ENCODE measurements at places on chromosomes 7 and 10. TPM values are rescaled to one million over a fixed set of nuclear protein-coding genes. Genes with fewer than 3 reads are reported as not detected.

The VWDE gene
- total RNA-seq, result 0.07 TPM

The ERLIN1 gene
- 84.4 TPM for total RNA-seq

The NKX1-2 gene
- not detected for total RNA-seq

The MRLN gene
- total RNA-seq, result not detected

The FRMD4A gene
- 80.0 TPM for total RNA-seq

The DNAH11 gene
- 1.3 TPM for total RNA-seq

The NAT16 gene
- not detected for total RNA-seq

DNA sequence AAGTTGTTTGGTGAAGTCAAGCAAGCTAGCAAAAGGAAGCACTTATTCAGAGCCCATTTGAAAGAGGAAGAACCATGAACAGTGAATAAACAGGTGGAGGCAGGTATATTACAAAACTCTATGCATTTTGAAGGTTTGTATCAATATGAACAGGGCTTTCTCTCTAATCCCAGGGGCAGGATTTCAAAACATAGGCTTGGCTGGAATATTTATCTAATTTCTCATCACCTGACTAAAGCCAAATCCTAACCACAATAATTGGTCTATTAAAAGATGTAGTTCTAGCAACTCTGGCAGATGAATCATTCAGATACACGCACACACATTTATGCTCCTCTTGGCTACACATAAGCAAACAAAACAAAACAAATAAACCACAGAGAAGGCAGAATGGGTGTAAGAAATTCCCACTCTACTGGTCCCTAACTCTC lies 554.4 kb downstream of the INHBA start:
- no peak for DNase-seq

DNA sequence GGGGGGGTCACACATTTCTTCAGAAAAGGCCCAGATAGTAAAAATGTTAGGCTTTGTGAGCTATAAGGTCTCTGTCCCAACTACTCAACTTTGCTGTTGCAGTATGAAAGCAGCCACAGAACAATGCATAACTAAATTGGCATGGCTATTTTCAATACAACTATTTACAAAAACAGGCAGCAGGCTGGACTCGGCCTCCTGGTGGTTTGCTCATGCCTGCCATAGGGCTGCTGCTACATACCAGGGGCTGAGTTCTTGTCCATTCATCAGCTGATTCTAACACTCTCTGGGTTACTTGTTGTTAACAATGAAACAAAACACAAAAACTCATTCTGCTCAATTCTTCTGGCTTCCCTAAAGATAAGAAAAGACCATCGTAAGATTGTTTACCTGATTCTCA lies 109.4 kb upstream of the ADAM12 start:
- no peak for DNase-seq

DNA sequence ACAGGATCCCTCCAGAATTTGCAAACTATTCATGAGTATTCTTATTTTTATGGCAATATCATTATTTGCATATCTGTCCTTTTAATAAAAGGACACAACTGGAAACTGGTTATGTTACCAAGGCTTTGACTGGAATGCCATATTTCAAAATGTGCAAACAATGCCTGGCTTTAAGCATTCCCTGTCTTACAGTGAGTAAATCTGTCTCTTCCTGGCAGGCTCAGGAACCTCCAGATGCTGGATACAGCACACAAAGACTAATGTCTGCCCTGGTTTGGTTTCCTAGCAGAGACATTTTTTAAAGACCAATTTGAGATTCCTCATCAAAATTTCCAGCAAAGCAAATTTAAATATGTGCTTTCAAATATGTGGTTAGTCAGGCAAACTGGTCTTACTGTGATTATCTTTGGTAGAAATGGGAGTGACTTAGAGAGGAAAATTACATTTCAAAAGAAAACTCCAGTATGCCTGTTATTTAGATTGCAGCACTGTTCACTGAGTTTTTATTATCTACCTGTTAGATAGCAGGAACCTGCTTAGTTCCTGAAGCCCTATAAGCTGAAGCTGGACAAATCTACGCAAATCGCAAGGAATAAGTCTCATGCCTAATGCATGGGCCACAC lies 31.3 kb downstream of the RNF216 start:
- DNase-seq, result no peak

DNA sequence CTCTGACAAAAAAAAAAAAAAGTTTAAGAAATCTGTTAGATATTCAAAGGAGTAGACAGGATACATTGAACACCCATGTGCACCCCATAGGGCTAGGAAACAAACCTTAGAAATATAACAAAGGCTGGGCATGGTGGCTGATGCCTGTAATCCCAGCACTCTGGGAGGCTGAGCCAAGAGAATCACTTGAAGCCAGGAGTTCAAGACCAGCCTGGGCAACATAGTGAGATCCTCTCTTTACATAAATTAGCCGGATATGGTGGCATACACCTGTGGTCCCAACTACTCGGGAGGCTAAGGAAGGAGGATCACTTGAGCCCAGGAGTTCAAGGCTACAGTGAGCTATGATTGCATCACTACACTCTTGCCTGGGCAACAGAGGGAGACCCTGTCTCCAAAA lies 15.3 kb downstream of the CLIP2 start:
- no peak for DNase-seq

DNA sequence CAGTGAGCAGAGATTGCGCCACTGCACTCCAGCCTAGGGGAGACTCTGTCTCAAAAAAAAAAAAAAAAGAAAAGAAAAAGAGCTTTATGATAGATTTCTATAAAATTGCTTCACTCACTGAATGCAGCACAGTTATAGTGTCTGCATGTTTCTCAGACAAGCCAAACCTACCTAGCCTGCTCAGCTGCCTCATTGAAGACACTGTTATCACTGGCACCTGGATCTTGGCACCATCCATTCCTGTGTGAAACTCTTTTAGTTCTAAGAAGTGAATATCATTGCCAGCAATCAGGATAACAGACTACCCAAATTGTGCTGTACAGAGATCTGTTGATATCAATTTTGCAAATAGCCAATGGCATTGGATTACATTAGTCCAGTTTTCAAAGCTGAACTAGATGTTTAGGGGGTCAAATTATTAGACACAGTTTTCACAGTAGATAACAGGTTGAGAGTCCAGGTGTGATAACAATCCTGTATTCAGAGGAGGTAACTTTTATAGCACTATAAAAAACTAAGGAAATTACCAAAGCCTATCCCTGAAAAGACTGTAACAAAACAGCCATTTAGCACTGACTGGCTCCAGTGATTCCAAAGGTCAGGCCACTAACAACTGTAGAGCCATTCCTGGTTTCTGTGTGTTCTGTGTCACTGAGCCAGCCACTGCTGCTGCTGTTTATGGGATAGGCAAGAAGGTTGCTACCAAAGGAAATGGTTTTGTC lies 17.1 kb downstream of the PDSS1 start:
- DNase-seq, result no peak

DNA sequence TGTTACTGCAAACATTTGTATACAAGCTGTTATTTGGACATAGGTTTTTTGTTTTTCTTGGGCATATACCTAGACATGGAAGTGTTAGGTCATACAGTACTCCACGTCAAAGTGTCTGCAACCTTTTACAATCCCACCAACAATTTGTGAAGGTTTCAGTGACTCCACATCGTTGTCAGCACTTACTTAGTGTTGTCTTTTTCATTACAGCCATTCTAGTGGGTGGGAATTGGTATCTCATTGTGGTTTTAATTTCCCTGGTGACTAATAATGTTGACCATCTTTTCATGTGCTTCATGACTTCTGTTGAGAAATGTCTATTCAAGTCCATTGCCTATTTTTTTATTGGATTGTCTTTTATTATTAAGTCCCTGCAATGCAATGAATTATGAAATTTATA lies 95.0 kb downstream of the UBE3C start:
- DNase-seq, result no peak

DNA sequence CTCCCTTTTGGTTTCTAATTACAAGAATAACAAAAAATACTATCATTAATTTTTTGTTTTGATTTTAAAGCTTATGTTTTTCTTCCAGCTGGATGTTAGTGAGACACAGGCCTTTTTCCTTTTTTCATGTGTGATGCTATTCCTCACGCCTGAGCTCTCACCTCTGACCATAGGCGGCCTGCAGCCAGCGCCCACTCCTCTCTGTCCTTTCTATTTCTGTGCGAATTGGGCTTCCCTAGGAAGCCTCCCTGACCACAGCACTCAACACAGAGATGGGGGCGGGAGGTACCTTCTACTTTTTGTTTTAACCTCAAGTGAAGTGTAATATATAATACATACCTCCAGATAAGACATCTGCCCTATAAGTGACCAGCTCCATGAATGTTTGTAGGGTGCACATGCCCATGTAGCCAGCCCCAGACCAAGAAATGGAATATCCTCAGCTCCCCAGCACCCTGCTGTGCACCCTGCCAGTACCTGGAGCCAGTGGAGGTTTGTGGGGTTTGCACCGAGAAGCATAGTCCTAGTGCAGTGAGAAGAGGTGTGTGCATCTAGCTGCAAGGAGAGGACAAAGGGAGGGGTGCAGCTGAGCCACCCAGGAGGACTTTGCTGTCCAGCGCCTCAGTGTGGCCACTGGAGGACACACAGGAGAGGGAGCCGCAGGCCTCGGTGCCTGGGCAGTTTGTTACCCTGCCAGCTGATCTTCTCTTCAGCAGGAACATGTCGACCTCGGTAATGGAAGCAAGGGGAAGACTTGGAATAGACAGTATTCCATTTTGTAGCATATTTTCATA lies 38.5 kb downstream of the BNIP3 start:
- no peak for DNase-seq

DNA sequence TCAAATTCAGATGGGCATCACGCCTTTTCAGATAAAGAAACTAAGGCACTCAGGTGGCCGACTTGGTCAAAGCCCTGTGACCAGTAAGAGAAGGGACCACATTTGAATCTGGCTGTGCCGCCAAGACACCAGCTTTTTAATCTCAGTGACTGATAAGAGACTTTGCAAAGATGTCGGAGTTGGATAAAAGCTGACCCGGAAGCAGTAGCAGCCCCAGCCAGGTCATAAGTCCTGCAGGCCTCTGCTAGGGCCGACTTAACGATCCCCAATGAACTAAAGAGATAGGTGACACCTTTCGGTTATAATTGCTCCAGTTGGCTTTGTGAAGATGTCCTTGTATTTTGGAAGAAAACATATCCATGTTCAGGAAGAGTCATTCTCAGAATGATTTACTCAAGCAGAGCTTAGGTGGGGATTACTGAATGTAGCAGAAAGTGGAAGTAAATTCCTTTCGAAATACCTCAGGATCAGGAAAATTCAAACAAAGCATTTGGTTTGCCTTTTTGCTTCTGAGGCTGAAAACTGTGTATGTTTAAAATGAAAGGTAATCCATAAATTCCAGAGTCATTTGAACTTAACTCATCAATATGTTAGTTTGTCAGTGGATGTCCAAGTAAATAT lies 164.2 kb upstream of the PITRM1 start:
- no peak for DNase-seq

GRCh38 chr7:76272851-76273497 lies 29.5 kb upstream of the HSPB1 start:
- DNase-seq, result no peak

DNA sequence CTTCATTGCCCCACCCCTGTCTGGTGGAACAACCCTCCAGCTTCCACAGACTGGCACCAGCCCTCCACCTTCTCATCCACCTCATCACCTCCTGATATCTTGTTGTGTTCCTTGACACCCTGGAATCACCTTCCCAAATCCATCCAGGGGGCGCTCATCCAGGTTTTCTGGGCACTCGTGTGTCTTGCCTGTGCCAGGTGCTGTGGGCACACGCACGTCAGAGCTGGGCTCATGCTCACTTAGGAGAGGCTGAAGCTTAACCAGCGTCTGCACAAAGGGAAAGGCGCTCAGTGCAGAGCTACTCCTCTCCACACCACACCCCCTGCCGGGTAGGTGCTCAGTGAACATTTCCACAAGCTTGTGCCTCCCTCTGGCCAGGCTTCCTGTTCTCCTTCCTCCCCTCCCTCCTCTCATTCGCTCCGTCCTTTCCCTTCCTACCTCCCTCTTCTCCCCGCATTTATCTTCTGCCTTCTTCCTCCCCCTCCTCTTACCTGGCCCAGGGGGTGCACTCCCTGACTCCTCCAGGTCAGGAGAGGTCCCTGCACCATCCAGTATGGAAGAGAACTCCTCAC lies 4.8 kb downstream of the ADCYAP1R1 start:
- no peak for DNase-seq

- no peak for DNase-seq
These were observed 141.2 kb upstream of the KIF5B start for GRCh38 chr10:32197423-32197822.

- no peak for DNase-seq
These were observed 353.0 kb downstream of the PARD3 start for GRCh38 chr10:34462056-34462455.

GRCh38 chr10:58781873-58782488 lies 269.3 kb downstream of the BICC1 start:
- peak; percentile 1 for DNase-seq

- no peak for DNase-seq
These were observed 8.2 kb downstream of the EGFR start for GRCh38 chr7:55026867-55027490.

GRCh38 chr10:9294865-9295264 lies 1240.4 kb downstream of the GATA3 start:
- DNase-seq, result no peak

DNA sequence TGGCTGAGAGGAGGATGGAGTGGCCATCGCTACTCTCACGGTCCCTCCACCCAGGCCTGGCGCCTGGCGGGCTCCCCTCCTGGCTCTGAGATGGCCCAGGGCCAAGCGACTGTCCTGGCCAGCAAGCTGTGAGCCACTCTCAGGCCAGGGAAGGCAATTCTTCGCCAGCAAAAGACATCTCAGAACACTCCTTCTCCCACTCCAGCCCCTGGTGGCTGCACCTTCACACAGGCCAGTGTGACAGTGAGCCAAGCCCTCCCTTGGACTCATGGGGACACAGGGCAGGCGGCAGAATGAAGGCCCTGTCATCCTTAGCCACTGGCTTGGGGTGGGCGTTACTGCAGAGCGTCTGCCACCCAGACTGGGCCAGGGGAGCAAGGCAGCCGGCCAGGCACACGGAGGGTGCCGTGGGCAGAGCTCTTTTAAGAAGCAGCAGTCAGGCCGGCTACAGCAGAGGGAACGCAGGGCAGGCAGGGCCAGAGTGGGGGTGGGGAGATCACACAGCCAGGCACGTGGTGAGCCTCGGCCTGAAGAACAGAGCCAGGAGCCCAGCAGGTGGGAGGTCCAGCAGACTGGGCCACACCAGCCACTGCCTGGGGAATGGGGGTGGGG lies 14.4 kb downstream of the STK32C start:
- DNase-seq, result no peak

DNA sequence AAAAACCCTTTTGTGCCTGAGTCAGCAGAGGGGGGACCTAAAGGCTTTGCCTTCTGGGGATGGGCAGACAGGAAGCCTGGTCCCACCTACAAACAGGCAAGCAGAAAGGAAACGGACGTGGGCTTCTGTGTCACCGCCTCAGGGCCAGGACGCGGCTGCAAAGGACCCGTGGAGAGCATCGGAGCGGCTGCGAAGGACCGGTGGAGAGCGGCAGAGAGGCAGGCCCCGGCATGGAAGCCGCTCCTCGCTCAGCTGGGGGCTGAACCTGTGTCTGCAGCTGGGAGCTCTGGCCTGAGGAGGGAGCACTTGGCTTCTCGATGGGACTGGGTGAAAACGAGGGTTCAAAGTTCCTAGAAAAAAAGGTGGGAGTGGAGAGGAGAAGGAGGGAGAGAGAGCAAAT lies 125.4 kb upstream of the PPP2R2D start:
- DNase-seq, result no peak
